ENCODE measurements at places on chromosomes 2 and 18. TPM values are rescaled to one million over a fixed set of nuclear protein-coding genes. Genes with fewer than 3 reads are reported as not detected.
A peak's percentile ranks its signal among the peaks of the same experiment; 100 is the strongest.

GRCh38 chr2:201357221-201357620, at the start of gene FLACC1:
TSS of gene FLACC1 (minus strand) at chr2:201357345. CDS start at chr2:201351404, 5,941 bp downstream.
- no peaks in the 10 kb centered on the region for H3K27me3 ChIP-seq
- H3K4me1 ChIP-seq, result peaks cover 3% of the 10 kb centered on the region
- peak within 1 kb of the TSS; percentile 49 for H3K4me3 ChIP-seq
- DNase-seq, result no peak
- H3K27ac ChIP-seq, result no peak within 1 kb of the TSS

DNA sequence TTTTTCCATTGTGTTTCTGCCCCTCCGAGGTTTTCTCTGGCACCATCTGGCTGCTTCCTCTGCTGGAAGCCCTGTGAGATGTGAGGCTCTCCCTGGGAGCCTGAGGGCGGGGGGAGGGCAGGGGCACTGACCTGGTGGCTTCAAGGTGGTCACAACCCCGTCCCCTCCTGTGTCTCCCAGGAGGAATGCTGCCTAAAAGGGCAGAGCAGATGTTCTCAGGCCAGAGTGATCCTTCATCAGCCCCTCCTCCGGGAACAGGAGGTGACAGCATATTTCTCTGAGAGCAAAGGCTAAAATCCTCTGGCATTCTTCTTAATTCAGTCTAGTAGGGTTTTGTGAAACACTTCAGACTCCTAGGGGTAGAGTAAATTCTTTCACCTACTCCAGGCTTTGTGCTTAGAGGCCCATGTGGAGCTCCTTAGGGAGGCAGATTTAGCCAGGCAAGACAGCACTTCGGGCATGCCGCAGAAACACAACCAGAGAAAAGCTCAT, 18.3 kb upstream of the GREB1 start:
- no peaks in the 10 kb centered on the region for H3K36me3 ChIP-seq
- no peaks in the 10 kb centered on the region for H3K27me3 ChIP-seq
- H3K4me3 ChIP-seq, result no peak overlapping the region
- no peaks in the 10 kb centered on the region for H3K4me1 ChIP-seq
- H3K27ac ChIP-seq, result no peak overlapping the region

GRCh38 chr2:184830531-184830930, 232.2 kb downstream of the ZNF804A start:
- H3K4me1 ChIP-seq, result no peaks in the 10 kb centered on the region
- no peak for DNase-seq
- no peak overlapping the region for H3K27ac ChIP-seq
- no peaks in the 10 kb centered on the region for H3K27me3 ChIP-seq
- no peak overlapping the region for H3K4me3 ChIP-seq

Gene IKZF2
- total RNA-seq, result 26.5 TPM

DNA sequence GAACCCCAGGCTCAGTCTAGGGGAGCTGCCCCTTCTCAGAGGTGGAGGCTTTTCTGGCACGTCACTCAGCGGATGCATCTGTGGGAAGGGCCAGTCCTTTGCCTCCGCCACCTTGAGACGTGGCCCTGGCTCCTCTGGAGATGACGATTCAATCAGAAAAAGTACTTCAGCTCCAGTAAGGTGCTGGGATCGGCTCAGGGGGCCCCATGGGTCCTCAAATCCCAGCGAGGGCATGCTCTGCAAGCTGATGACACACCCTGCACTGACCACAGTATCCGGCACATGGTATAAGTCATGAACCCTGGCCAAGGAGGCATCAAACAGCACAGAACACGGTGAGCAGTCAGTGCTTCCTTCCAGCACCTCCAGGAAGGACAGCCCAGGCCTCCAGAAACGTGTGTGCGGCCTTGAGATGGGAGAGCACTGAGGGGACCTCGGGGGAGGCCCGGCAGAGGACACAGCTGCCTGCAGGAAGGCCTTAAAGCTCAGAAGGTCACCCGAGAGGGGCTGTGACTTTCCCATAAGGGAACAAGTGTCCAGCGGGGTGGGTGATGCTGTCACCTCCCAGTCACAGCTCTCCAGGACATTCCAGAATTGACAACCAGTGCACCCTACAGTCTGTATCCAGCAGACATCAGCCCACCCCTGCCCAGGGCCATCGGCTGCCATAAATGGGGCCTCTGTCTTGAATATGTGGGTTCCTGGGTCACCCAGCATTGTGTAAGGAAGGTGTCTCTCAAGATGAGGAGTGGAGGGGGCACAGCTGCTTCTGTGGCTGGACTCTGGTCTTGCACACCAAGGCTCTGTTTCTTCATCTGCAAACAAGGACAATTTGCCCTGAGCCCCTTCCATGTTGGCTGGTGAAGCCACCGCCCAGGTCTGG, 205.8 kb downstream of the NDUFA10 start:
- H3K36me3 ChIP-seq, result no peaks in the 10 kb centered on the region
- no peak overlapping the region for H3K27ac ChIP-seq

GRCh38 chr2:182597570-182598295, 118.3 kb upstream of the DNAJC10 start:
- no peaks in the 10 kb centered on the region for H3K36me3 ChIP-seq
- no peak overlapping the region for H3K27ac ChIP-seq
- DNase-seq, result no peak
- no peaks in the 10 kb centered on the region for H3K4me1 ChIP-seq

Gene POTEI
- not detected for total RNA-seq

DNA sequence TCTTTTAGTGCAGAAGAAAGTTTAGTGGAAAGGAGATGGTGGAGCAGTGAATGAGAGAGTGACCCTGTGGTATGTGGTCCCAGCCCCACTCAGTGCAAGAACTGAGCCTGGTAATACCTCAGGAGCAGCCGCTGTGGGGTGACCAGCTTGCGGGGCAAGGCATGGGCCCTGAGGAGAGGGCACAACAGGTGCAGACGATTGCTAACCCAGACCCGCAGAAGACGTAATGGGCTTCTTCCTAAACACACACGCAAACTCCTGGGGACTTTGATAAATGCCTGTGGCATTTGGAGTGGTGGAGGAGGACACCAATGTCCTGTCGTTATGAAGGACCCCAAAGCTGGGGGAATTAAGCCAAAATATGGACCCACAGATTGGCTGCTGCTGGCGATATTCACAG, 78.7 kb downstream of the GFPT1 start:
- H3K27me3 ChIP-seq, result no peaks in the 10 kb centered on the region
- peak overlapping the region; percentile 92 for H3K27ac ChIP-seq
- peaks cover 63% of the 10 kb centered on the region for H3K4me1 ChIP-seq
- H3K4me3 ChIP-seq, result no peak overlapping the region
- H3K36me3 ChIP-seq, result no peaks in the 10 kb centered on the region

- no peaks in the 10 kb centered on the region for H3K4me1 ChIP-seq
- H3K4me3 ChIP-seq, result no peak overlapping the region
- no peaks in the 10 kb centered on the region for H3K27me3 ChIP-seq
- no peaks in the 10 kb centered on the region for H3K36me3 ChIP-seq
Measured at GRCh38 chr2:45627911-45628310, 16.8 kb upstream of the SRBD1 start.

DNA sequence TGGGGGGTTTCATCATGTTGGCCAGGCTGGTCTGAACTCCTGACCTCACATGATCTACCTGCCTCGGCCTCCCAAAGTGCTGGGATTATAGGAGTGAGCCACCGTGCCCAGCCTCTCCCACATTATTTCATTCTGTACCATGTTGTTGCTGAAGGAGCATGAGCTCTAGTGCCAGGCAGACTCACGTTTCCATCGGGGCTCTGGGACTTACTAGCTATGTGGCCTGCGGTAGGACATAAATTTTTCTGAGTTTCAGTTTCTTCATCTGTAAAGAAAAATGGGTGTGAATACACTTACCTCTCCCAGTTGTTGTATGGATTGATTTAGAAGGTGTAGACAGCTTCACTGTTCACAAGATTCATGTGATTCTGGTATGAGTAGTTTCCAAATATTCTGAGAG, 30.8 kb upstream of the CCL20 start:
- no peak for DNase-seq
- H3K27ac ChIP-seq, result no peak overlapping the region
- no peaks in the 10 kb centered on the region for H3K4me1 ChIP-seq
- H3K36me3 ChIP-seq, result no peaks in the 10 kb centered on the region

- DNase-seq, result no peak
- H3K27me3 ChIP-seq, result no peaks in the 10 kb centered on the region
- H3K36me3 ChIP-seq, result no peaks in the 10 kb centered on the region
- peak overlapping the region; percentile 67 for H3K27ac ChIP-seq
Measured at GRCh38 chr18:48802543-48803290, 148.0 kb downstream of the SMAD7 start.

- no peaks in the 10 kb centered on the region for H3K36me3 ChIP-seq
- no peak overlapping the region for H3K27ac ChIP-seq
- no peaks in the 10 kb centered on the region for H3K27me3 ChIP-seq
- H3K4me1 ChIP-seq, result no peaks in the 10 kb centered on the region
- DNase-seq, result no peak
- no peak overlapping the region for H3K4me3 ChIP-seq
Measured at GRCh38 chr2:160836755-160837154, 323.5 kb upstream of the TANK start.

GRCh38 chr2:158553257-158553656, 96.5 kb downstream of the PKP4 start:
- peaks cover 5% of the 10 kb centered on the region for H3K36me3 ChIP-seq
- no peaks in the 10 kb centered on the region for H3K4me1 ChIP-seq
- no peak overlapping the region for H3K4me3 ChIP-seq

Gene PPP1R1C
- total RNA-seq, result not detected

GRCh38 chr2:97751752-97752151, 38.4 kb downstream of the ZAP70 start:
- DNase-seq, result no peak
- H3K27me3 ChIP-seq, result no peaks in the 10 kb centered on the region
- peaks cover 11% of the 10 kb centered on the region for H3K4me1 ChIP-seq
- H3K4me3 ChIP-seq, result no peak overlapping the region
- H3K36me3 ChIP-seq, result no peaks in the 10 kb centered on the region

DNA sequence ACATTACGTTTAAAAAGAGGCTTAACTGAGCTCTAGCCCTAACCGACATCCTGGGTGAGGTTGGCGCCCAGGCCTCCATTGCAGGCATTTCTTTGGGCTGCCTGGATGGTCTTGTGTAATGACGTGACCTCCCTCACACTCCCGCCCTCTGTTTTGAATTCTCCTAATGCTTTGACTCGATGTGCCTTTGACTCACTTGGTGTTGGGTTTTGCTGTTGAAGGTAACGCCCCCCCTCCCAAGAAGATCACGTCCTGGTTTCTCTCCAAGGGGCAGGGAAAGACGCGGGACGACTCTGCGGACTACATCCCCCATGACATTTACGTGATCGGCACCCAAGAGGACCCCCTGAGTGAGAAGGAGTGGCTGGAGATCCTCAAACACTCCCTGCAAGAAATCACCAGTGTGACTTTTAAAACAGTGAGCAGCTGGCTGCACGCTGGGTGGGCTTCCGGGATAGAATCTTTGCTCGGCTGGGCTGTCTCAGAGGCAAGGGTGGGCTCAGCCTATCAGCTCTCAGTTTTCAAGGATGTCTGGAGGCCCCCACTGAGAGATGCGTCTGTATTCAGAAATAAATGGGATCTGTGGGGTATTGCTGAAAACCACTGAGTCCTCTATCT, 87.9 kb upstream of the ATG16L1 start:
- DNase-seq, result no peak
- H3K27ac ChIP-seq, result no peak overlapping the region
- no peak overlapping the region for H3K4me3 ChIP-seq
- peaks cover 4% of the 10 kb centered on the region for H3K36me3 ChIP-seq

Gene ADCY3
- 78.9 TPM for total RNA-seq

- DNase-seq, result no peak
- H3K4me3 ChIP-seq, result no peak overlapping the region
- no peaks in the 10 kb centered on the region for H3K4me1 ChIP-seq
- H3K36me3 ChIP-seq, result no peaks in the 10 kb centered on the region
- no peaks in the 10 kb centered on the region for H3K27me3 ChIP-seq
- no peak overlapping the region for H3K27ac ChIP-seq
Measured at GRCh38 chr2:215983581-215984351, 29.6 kb downstream of the MREG start.

DNA sequence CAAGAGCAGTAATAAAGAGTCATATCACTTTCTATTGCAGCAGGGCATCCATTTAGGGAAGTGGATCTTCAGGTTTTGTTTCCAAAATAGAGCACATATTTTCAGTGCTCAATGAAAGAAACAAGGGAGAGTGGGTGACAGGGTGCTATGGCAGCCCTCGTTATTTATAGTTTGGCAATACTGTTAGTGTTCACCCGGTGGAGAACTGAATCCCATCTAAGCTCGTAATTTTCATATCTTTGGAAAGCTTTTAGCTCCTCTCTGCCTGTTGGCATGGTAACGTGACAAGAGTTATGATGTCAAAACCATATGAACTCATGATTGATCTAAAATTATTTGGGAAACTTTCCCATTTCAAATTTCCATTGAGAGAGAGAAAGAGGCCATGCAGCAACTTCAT, 331.9 kb downstream of the LRRTM1 start:
- H3K4me3 ChIP-seq, result no peak overlapping the region
- DNase-seq, result no peak
- H3K4me1 ChIP-seq, result no peaks in the 10 kb centered on the region
- no peaks in the 10 kb centered on the region for H3K36me3 ChIP-seq

DNA sequence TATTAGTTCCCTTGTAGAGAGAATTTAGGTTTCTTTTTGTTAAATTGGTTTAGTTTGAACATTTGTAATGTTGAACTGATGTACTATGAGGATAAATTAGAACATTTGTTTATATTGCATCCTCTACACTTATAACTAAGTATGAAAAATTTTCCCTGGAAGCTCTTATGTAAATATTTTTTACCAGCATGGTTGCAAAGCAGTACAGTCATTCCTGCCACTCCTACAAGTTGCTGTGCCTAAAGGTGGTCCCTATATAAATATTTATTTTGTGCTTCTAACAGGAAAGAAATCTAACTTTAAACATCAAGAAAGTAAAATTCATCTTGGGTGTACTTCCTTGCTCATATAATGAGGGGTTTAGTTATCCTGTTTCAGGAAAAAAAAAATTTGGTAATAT, 14.2 kb downstream of the TWSG1 start:
- H3K36me3 ChIP-seq, result peaks cover 4% of the 10 kb centered on the region
- no peak for DNase-seq
- peak overlapping the region; percentile 34 for H3K4me3 ChIP-seq
- peaks cover 49% of the 10 kb centered on the region for H3K4me1 ChIP-seq
- peak overlapping the region; percentile 42 for H3K27ac ChIP-seq

- H3K27me3 ChIP-seq, result no peaks in the 10 kb centered on the region
- no peak overlapping the region for H3K27ac ChIP-seq
- no peak overlapping the region for H3K4me3 ChIP-seq
- no peaks in the 10 kb centered on the region for H3K36me3 ChIP-seq
Measured at GRCh38 chr2:164453656-164454305, 167.5 kb downstream of the GRB14 start.

Gene HSPE1
- total RNA-seq, result 45.0 TPM

Gene FEV
- not detected for total RNA-seq

Gene COL4A4
- 17.2 TPM for total RNA-seq

DNA sequence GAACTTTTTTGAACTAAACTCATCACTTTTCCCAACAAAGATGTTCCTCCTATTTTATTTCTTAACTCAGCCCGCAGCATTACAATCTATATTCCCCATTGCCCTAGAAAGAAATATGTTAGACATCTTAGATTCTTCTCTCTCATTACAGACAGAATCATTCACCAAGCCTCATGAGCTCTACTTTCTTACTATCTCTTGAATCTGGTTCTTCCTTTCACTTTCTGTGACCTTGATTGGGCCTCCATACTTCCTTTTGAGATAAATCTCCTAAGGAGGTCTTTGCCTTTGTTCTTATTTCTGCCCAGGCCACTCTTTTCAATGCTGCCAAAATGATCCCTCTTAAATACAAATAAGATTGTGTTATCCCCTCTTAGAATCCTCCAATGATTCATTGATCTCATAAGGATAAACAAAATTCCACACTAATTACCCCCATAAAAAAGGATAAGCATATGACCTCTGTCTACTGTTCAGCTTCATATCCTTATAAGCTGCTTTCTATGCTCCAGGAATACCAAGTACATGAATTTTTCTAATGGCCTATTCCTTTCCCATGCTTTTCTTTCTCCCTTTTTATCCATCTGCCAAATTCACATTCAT, 400.0 kb downstream of the ARHGAP15 start:
- H3K4me3 ChIP-seq, result no peak overlapping the region
- H3K27me3 ChIP-seq, result no peaks in the 10 kb centered on the region
- H3K4me1 ChIP-seq, result peaks cover 18% of the 10 kb centered on the region
- H3K27ac ChIP-seq, result no peak overlapping the region
- no peaks in the 10 kb centered on the region for H3K36me3 ChIP-seq

Data from thoracic aorta (tissue), 2 donors.